ENCODE measurements at places on chromosomes 11 and 22.

- DNase-seq: no peak
These were observed 13.3 kb downstream of the MPST start for GRCh38 chr22:37032535-37033460.

GRCh38 chr11:128663824-128664223, 30.0 kb upstream of the FLI1 start:
- no peak for DNase-seq

DNA sequence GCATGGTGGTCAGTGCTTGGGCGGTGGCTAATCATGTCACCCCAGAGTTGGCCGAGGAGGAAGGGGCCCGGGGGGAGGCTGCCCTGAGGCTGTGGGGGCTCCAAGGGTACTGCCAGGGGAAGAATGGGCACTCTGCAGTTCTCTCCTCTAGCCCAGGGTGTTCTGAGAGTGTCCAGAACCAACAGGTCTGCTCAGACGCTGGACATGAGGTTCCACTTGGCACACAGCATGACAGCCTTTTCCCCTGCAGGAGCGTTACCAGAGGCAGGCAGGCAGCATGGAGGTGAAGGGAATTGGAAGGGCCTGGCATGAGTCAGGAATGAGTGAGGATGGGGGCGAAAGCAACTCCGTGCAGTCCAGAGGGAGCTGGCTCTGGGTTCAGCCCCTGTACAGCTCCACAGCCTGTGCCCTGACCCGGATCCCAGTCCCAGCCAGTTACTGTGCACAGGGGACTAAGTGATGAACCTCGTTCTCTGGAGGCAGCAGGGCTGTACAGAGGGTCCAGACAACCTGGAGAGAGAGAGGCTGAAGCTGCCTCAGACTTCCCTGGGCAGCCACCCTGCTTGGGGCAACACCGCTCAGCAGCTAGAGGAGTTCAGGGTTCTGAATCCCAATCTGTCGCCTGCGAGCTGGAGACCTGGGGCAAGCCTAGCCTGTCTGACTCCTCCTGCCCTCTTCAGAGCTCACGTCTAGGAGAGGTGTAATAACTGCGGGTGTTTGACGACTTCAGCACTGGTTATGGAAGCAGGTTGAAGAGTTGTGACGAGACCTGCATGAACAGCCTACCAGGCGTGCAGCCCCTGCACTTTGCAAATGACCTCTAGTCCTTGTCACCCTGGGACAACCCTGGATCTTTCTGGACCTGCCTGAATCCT, 14.7 kb upstream of the TUB start:
- DNase-seq: peak; percentile 5

GRCh38 chr11:64245401-64245796, 1.3 kb downstream of the PPP1R14B start:
- peak; percentile 61 for DNase-seq

DNA sequence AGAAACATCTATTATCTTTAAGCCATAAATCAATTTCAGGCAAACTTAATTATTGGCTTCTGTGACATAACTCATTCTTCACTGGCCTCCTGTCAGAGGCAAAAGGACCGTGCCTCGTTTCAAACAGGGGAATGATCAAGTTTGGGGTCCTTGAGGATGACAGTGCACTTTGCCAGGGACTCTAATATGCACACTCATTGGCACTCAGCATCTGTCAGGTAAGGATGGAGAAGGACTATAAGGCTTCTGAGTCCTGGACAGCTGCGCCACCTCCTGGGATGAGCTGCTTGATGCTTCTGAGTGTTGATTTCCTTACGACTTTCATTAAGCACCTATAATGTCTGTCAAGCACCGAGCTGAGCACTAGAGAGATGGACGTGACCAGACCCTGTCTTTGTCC, 20.2 kb downstream of the BPIFC start:
- DNase-seq: no peak

GRCh38 chr11:131893988-131894387, 523.6 kb downstream of the NTM start:
- DNase-seq: no peak

GRCh38 chr11:128694618-128695481, 978 bp downstream of the FLI1 start:
- DNase-seq: no peak

GRCh38 chr11:33281758-33282157, 24.6 kb downstream of the HIPK3 start:
- DNase-seq: no peak

DNA sequence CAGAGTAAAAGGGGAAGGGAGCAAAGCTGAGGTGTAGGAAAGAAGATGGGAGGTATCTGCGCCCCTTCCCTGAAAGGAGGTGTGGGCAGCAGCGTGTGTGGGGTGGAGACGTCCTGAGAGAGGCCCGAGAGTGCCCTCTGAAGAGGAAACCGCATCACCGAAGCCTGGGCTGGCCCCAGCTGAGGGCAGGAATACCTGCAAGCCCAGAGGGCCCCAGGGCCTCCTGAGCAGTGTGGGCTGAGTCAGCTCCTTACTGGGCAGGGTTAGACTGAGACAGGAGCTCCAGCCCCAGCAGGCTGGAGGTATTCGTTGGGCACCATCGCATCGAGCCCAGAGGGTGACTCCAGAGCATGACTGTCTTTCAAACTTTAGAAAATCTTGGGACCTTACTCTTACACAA, 534.0 kb upstream of the B3GAT1 start:
- DNase-seq: no peak

DNA sequence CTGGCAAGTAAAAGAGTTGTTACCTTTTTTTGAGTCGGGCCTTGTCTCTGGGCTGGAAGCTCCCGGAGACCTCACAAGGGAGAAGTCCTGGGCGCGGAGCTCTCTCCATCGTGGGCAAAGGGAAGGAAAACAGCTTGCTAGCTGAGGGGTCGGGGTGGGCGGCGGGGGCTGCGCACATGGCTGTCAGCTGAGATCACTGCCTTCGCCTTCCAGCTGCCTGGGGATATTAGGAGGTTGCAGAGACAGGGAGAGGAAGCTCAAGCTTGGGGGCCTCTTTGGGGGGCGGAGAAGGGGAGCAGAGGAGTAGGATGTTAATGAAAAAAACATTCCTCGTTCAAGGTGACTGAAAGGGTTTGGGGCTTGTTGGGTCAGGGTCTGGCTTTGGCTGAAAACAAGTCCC, 49.2 kb upstream of the ALX4 start:
- DNase-seq: no peak

DNA sequence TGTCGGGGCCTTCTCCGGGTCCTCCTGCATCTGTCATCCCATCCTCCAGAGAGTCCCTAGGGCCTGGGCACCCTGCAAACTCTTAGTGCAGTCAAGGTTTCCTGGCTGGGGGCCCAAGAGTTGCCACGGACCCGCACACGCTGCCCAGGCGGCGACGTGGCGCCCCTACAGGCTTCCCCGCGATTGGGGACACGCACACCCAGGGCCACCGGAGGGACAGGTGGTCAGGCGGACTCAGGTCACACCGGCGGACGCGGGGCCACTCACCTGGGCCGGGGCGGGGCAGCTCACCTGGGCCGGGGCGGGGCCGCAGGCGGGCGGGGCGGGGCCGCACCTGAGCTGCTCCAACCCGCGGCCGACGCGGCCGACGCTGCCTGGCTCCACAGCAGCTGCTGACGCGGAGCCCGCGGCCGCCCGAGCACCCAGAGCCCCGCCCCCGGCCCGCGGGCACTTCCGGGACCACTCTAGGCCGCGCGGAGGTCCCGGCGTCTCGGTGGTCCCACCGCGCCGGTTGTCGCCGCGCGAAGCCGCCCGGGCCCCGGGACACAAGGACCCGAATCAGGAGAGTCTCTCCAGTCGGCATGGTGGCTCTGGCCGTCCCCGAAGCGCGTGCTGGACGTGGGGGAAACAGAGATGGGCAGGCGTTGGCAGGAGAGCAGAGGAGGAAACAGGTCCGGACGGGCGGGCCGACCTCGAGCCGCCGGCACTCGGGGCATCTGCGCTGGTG, at the start of gene ZNF70:
ZNF70 (minus strand) TSS at position 399 of the 727 bp plus-strand sequence. CDS start 5,972 bp downstream, outside the sequence.
- peak; percentile 78 for DNase-seq

DNA sequence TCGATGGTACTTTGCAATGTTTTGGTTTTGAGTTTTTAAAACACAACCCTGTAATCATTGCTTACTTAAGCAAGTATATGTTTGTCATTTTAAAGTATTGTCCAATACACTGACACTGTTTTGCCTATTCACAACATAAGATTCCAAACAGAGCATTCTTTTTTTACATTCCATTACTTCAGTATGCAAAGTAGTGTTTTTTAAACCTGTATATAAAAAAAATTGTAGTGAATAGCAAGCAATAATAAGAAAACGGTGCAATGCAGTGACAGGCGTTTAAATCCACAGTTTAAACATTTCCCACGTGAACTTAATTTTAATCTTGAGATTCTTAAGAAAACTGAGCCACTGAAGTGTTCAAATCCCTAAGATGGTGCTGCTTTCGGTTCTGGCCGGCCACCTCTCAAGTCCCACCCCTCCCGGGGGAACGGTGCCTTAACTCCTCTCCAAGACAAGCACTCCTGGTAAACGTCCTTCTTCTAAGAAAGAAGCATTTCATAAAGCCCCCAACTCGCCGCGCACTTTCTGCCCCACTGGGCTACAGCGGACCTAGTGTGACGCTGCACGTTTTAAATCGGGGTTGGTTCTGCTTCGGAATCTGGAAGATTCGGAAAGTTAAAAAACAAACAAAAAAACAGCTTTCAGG, 2.9 kb downstream of the PGR start:
- peak; percentile 41 for DNase-seq

- no peak for DNase-seq
These were observed 21.4 kb downstream of the MRGPRG start for GRCh38 chr11:3197044-3197695.

GRCh38 chr11:22626573-22627239, 1.1 kb upstream of the FANCF start:
- DNase-seq: no peak

DNA sequence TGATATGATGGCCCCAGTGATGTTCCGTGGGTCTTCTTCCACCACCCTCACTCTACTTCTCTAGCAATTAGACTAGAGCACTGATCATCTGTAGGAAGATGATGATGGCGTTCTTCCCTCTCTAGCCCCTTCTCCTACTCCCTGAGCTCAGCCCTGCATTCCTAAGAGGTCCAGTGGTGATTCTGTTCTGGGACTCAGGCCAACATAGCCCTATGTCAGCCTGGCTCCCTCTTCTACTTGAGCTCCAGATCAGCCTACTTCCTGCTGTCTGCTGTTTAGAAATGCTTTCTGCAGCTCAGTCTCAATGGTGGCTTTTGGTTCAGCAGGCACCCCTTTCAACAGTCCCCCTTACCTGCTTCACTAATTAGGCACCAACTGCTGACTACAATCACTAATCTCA, 86.1 kb upstream of the ZBED5 start:
- DNase-seq: no peak

DNA sequence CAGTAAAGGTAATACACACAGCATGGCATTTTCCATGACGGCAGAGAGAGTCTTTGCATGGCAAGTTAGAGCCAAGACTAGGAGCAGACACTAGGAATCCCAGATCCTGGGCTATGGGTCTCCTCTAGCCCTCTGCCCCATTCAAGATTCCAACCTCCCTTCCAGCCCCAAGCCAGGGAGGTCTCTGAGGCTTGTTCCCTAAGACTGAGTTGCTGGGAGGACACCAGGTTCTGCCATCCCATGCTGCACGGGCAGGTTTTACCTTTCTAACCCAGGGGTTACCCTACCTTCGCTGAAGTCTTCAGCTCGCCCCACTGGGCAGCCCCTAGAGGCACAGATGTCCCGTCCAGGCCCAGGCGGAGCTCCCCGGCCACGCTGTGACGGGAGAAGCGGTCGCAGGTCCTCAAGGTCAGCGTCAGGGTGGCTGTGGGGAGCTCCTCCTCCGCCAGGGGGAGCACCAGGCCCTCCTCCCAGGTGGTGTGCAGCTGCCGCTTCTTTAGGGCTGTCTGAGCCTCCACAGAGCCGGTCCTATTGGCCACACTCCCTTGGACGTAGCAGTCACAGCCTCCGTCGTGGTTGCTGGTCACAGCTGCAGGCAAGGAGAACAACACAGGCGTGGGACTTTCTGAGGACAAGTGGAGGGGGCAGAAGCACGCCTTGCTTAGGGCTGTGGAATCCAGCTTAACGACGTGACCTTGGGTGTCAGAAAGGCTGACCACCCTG, 33.8 kb downstream of the SYT13 start:
- peak; percentile 73 for DNase-seq

- DNase-seq: no peak
These were observed 61.9 kb downstream of the MTNR1B start for GRCh38 chr11:93031386-93031785.

DNA sequence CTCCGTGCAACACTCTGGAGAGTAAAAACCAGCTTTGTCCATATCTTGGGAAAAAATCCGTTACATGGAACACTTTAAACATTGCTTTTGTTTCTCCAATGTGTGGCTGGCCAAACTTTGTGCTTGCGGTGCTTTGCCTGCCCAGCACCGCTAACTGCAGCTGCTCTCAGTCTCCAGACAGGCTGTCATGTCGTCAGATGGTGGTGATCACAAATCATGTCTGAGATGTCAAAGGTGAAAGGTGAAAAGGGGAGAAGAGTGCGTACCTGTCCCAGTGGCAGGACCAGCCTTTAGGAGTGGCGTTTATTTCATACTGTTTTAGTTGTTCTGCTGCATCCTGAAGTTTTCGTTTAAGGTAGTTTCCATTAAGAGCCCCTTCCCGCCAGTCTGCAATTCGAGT, 17.1 kb upstream of the AGBL2 start:
- DNase-seq: no peak

- peak; percentile 68 for DNase-seq
These were observed 40.0 kb upstream of the CREB3L1 start for GRCh38 chr11:46237248-46238077.

DNA sequence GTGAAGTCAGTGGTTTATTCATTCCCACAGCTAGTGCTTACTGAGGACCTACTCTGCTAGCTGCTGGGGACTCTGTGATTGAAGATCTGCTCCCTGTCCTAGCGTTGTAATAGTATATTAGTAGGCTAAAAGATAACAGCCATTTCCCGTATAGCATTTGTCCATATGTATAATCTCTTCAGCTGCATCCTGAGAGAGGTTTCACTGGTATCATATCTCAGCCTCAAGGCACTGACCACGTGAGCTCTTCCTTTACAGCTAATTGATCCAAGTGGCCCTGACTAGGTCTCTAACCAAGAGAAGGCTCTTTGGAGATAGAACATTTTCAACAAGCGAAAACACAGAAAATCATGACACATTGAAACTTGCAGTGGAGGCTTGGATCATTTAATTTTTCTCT, 110.2 kb downstream of the APIP start:
- DNase-seq: no peak

DNA sequence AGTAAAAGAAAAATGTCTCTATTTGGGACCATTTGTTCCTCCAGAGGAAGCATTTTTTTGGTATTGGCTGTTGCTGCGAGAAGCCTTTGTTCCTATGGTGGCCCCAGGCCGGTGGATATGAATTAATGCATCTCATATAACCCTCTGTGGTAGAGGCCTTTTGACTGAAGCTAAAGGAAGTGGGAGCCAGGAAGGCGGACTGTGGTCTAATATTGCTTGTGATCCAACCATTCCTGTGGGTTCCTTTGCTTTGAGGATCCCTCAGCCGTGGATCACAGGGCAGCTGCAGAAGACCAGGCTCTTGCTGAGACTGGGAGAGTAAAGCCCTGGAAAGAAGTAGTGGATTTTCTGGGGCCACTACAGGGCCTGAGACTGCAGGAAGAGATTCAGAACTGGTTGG, 68.3 kb upstream of the NAV2 start:
- no peak for DNase-seq

Measured in heart right ventricle (tissue), 16 donors.